ENCODE measurements at places on chromosomes 6 and 20.

DNA sequence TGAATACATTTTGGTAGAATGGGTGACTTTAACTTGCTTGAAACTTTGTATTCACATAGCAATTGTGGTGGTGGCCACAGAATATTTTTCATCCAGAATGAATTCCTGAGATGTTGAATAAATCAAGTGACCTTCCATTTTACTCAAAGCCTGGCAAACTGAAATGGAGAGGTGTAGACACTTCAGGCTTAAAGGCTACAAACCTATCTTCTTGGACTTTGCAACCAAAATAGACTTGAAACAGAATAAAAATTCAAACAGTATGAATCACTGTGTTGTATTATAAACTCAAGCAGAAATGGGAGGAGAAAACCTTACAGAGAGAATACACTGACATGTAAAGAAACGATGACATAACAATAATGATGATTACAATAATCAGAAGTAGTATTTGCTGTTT is 371.6 kb downstream of the BCKDHB start:
- DNase-seq = no peak

DNA sequence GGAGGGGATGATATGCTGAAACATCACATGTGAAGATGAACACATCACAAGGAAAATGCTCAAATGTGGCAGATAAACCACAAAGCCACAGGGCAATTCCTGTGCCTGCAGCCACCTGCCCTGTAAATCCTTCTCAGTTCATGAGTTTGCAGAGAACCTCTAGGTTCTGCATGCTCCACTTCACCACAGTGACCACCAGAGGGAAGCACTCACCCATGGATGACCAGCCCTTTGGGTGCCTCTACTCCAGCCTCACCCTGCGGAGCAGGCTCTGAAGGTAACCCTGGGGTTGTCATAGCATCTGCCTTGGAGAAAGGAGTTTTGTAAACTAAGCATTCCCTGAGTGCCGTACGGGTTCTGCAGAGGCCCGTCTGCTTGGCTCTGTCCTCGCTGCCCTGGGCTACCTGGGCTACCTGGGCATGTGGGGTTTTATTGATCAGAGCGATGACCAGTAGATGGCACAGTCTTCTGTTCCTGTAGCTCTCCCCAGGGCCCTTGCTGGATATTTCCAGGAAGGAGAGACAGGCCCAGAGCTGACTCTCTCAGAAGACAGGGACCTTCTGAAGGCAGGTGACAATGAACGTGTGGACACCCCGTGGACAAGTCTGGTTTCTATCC is 31.7 kb upstream of the CST1 start:
- peak; percentile 1 for DNase-seq

- no peak for DNase-seq
Measured at GRCh38 chr6:149331043-149331807, 13.7 kb downstream of the TAB2 start.

DNA sequence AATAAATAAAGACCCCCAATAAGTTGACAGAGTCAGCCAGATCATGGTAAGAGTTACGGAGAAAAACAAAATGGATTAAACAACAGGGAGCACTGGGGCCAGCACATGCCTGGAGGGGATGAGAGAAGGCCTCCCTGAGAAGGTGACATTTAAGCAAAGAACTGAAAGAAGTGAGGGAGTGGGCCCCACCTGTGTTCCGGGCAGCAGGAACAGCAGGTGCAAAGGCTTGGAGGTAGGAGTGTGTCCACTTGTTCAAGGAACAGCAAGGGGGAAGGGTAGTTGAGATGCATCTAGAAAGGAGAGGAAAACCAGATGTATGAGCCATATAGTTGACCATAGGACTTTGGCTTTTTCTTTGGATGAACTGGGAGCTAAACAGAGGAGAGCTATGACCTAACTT is 7.6 kb upstream of the PREX1 start:
- DNase-seq = no peak

- DNase-seq = no peak
Measured at GRCh38 chr6:14690120-14691056, 555.5 kb upstream of the JARID2 start.

DNA sequence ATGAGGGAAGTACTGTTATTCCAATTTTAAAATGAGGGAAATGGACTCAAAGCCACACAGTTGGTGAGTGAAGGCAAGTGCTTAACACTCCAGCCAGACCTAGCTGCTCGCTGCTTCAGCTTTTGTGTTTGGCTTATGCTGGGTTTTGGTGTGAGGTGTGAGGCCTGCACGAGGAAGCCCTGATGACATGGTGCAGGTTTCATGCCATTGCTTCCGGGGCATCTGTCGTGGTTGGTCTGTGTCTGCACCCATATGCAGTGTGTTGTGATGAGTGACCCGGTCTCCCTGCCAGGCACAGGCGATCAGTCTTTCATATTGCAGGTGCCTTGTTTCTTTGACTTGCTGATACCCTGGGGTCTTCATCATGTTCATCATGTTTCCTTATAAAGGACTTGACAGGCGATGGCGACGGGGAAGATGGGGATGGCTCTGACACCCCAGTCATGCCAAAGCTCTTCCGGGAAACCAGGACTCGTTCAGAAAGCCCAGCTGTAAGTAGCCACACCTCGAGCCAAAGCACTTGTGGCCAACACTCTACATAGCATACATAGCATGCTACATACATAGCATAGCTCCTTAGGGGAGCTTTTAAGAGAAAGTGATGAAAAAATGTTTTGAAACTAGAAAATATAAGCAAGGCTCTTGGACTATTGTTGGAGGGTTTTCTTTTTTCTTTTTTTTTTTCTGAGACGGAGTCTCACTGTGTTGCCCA is 22.3 kb downstream of the DNMT3B start:
- DNase-seq = no peak

- DNase-seq = no peak
Measured at GRCh38 chr6:81797591-81797990, 45.1 kb upstream of the TENT5A start.

DNA sequence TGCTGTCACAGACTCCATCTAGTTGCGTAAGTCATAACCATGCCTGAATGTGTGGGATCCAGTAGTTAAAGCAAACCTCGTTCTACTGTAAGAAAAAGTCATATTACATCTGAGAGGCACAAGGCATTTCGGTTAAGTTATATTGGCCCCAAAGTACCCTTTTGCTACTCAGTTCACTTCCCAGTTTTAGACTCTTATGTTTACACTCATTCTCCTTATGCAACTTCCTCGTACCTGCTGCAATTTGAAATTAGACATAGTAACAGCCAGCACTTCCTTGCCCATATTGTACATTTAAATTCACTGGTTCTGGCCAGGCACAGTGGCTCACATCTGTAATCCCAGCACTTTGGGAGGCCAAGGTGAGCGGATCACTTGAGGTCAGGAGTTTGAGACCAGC is 37.0 kb downstream of the PEX7 start:
- DNase-seq = no peak

- DNase-seq = no peak
Measured at GRCh38 chr6:138594758-138595140, 95.5 kb upstream of the NHSL1 start.

GRCh38 chr6:111556004-111556403 is 49.7 kb downstream of the TRAF3IP2 start:
- DNase-seq = no peak

DNA sequence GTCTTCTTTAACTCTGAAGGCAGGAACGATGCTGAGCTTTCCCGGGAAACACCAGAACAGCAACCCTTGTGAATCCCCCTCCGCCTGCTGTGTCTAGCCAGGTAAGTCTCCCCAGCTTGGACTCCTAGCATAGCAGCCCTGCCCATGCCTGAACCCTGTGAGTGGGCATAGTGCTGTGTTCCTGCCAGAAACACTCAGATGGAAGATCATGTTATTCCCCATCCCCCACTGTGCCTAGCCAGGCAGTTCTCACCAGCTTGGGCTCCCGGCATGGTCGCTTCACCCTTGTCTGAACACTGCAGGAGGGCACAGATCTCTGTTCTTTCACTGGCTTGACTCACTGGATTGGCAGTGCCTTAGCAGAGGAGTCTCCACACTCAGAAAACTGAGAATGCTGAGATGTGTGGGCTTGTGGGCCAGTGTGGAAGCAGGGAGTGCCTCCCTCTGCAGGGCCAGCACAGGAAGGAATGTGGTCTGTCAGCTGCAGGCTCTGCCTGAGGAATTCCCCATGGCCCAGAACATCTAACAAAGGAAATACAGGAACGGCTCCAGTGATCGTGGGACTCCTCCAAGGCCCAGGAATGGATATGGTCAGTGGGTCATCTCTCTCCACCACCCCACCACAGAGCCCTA is 440.1 kb upstream of the ADGRB3 start:
- no peak for DNase-seq

- DNase-seq = no peak
Measured at GRCh38 chr20:23255716-23256385, 94.7 kb upstream of the NXT1 start.

DNA sequence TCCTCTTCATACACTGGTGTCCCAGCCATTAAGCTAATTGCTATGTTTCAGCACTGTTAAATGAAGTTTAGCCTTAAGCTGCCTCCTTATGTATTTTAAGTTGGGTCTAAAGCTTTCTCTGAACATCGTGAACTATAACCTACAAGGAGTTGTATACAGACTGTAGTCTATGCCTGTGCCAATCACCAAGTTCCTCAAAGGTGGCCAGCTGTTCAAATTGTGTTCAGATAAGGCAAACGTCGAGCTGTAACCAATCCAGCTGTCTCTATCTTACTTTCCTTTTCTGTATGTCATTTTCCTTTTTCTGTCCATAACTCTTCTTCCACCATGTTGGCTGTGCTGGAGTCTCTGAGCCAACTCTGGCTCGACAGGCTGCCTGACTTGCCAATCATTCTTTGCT is 199.6 kb downstream of the OGFRL1 start:
- no peak for DNase-seq

- no peak for DNase-seq
Measured at GRCh38 chr6:70390067-70390466, 23.2 kb upstream of the FAM135A start.

GRCh38 chr6:89372506-89372901 is 20.0 kb upstream of the UBE2J1 start:
- DNase-seq = no peak

DNA sequence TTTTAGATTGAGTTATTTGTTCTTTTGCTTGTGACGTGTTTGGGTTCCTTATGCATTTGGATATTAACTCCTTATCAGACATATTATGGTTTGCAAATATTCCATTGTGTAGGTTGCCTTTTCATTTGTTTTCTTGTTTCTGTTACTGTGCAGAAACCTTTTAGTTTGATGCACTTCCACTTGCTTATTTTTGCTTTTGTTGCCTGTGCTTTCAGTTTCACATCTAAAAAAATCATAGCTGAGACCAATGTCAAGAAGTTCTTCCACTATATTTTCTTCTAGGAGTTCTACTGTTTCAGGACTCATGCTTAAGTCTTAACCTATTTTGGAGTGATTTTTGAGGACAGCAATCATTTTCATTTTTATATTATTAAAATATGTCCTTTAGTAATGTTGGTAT is 113.5 kb downstream of the EPM2A start:
- DNase-seq = no peak

- no peak for DNase-seq
Measured at GRCh38 chr6:3014675-3015066, 15.0 kb downstream of the NQO2 start.

DNA sequence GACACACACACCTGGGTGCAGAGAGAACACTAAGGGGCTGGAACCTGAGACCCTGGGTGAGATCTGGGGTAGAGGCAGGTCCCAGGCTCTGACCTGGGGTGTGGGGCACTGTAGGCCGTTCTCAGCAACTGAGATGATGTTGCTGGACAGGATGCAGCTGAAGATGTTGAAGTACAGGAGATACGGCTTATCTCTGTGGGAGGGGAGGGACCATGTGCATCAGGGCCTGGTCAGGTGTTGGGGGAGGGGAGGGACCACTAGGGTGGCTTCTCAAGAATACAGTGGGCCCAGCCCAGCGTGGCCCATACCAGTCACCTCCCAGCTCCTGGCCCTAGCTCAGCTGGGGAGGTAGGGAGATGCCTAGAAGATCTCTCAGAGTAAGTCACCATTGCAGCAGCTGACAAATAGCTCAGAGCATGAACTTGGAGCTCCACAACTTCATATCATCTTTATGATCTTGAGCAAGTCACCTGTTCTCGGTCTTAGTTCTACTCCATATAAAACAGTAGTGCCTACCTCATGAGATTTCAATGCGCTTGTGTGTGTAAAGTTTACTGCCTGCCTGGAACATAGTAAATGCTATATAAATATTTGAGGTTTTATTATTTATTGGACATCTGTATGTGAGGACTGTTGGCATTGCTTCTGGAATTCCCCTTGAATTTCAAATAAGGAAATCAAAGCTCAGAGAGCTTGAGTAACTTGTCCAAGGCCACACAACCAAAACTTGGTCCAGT is 3.8 kb downstream of the SLC44A4 start:
- DNase-seq = no peak

GRCh38 chr20:63536997-63537524 is at the start of gene PTK6:
Gene PTK6, minus strand, starts transcription at chr20:63537376. Its CDS starts 62 bp downstream, at chr20:63537314.
- no peak for DNase-seq

DNA sequence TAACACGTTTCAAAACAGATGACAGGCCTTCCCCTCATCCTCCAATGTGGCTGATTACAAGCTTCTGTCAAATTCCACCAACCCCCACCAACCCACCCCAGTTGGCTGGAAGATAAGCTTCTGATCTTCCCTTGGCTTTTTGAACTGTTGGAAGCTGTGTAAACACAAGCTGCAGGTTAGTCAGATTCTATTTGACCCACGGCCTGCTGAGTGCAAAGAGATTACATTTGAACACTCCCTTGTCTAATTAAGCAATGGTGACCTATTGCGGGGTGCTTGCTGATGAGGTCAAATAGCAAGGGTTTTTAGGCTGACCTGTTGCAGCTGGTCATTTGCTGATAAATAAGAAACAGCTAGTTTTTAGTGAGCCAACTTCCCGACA is 379.7 kb downstream of the BMP2 start:
- no peak for DNase-seq

GRCh38 chr6:84346372-84346771 is 118.9 kb upstream of the CEP162 start:
- DNase-seq = no peak

GRCh38 chr6:29487131-29487530 is 625 bp downstream of the MAS1L start:
- DNase-seq = no peak

- no peak for DNase-seq
Measured at GRCh38 chr6:90233994-90234393, 62.6 kb downstream of the BACH2 start.

GRCh38 chr6:79949233-79949632 is 1.9 kb upstream of the ELOVL4 start:
- peak; percentile 52 for DNase-seq

GRCh38 chr20:17871886-17872285 is 96.7 kb downstream of the SNX5 start:
- DNase-seq = no peak

- no peak for DNase-seq
Measured at GRCh38 chr6:112478036-112478435, 130.9 kb downstream of the RFPL4B start.

DNA sequence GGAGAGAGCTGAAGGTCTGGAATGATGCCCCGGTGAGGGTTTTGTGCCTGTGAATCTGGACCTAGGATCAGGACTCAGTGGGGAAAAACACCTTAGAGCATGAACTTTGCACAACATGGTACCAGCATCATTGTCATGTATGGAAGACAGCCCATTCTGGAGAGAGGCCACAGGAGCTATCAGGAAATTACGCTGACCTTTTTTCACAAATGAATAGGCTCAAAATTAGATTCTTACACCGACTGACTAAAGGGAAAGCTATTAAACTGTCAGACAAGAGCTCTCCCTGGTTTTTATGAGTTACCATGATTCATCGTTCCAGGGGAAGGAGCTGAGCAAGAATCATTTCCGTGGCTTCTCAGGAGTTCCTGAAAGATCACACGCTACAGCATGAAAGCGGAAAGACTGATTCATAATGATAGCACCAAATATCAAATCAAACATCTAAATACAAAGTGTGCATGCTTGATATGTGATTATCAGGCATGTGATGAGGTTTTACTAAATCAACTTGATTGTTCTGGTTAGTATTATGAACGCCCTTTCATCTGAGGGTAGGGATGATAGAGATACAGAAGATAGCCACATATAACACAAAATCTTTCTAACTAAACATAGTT is 224.9 kb upstream of the SMLR1 start:
- no peak for DNase-seq

All from globus pallidus (tissue), 1 donor.